ENCODE measurements at places on chromosomes 6 and 20.

GRCh38 chr6:27176523-27177484 lies 70.7 kb upstream of the PRSS16 start:
- no peak for DNase-seq

GRCh38 chr6:37903351-37904340 lies 84.1 kb downstream of the ZFAND3 start:
- DNase-seq: no peak

DNA sequence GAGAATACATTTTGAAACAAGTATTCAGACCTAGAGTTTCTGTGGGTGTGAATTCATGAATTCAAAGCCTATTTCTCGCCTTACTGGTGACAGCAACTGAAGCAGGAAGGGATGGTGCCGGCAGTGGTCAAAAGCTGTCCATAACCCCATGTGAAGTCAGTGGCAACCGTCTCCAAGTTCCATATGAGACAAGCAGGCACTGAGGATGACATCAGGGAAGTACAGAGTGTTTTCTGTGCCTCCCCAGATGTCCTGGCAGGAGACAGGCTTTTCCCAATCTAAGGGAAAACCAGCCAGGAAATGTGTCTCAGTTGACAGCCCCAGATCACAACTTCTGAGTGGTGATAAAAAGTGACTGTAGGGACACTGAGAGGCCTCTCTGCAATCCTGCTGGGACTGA lies 66.6 kb downstream of the HIVEP2 start:
- no peak for DNase-seq

DNA sequence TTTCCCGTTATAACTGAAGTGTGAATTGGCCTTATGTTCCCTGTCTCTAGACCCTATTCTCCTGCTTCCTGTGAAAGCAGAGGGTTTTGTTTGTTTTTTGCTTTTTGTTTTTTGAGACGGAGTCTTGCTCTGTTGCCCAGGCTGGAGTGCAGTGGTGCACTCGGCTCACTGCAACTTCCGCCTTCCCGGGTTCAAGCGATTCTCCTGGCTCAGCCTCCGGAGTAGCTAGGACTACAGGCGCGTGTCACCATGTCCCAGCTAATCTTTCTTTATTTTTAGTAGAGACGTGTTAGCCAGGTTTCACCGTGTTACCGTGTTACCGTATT lies 674 bp upstream of the GNMT start:
- DNase-seq: no peak

GRCh38 chr20:57560554-57561355 lies at the start of gene PCK1:
Gene PCK1, plus strand, starts transcription at chr20:57561110. Its CDS starts 302 bp downstream, at chr20:57561412.
- no peak for DNase-seq

DNA sequence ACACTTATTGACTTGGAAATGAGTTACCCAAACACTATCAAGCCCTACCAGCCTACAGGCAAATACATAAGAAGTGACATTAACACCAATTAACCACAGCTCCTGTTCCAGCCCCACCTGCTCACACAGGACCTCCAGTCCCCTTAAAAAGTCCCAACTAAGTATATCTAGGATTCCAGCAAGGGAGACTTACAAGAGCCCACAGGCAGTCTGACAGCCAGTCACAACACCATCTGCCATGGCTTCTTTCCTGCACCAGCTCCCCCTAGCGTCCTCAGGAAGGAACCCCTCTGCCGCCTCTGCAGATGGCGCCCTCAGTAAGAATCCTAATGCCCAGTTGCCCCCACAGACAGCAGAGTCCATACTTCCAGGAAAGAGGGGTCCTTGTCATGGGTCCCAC lies 122.1 kb downstream of the HIVEP2 start:
- no peak for DNase-seq

DNA sequence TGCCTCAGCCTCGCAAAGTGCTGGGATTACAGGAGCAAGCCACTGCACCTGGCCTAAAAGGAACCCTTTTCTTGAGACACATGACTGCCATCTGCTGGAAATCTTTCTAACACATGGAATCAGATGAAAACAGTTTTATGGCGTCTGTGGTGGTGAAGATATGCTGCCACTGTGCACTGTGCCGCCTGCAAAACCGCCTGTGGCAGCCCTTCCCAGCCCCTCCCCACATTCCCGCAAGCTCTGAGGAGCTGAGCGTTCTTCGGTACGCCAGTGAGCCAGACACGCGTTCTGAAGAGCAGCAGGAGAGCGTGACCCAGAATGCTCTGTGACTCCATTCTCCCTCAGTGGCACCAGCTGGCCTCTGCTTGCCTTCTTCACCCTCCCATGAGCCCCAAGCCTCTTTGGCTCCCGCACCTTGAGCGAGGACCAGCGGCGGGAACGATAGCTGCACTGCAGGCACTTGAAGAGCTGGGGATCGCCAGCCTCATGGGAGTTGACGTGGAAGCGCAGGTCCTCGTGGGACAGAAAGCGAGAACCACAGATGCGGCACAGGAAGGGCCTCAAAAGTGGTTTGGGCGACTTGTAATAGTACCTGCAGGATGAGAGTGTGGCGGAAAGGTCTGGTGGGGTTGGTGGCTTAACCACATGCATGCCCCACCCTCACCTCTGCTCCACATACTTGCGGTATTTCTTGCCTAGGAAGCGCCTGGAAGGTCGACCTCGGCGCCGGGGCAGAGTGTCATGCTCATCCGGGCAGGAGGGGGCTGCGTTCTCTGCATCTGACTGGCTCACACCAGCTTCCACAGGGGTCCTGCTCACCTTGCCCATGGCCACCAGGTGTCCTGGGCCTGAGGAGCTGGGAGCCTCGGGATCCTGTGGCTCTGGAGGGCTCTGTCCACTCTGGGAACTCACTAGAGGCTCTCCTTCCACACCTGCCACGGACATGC lies 8.7 kb downstream of the ZNF335 start:
- no peak for DNase-seq

DNA sequence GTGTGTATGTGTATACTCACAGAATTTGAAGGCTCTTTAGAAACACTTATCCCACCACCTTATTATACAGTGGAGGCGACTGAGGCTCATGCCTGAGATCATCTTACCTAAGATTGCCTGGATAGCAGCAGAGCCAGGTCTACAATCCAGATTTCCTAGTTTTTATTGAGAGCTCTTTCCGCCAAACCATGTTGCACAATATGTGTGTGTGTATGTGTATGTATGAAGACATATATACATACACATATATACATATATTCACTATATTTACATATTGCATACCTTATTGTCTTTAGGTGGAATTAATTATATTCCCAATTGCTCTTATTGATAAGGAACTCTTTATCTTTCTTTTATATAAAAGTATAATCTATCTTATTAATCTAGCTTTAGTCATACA lies 130.6 kb downstream of the AFG1L start:
- DNase-seq: no peak

- DNase-seq: no peak
Measured at GRCh38 chr6:42281570-42281969, 63.9 kb upstream of the MRPS10 start.

- no peak for DNase-seq
Measured at GRCh38 chr6:37109714-37110499, 60.0 kb upstream of the PIM1 start.

- DNase-seq: no peak
Measured at GRCh38 chr6:20092071-20092566, 120.2 kb downstream of the MBOAT1 start.

DNA sequence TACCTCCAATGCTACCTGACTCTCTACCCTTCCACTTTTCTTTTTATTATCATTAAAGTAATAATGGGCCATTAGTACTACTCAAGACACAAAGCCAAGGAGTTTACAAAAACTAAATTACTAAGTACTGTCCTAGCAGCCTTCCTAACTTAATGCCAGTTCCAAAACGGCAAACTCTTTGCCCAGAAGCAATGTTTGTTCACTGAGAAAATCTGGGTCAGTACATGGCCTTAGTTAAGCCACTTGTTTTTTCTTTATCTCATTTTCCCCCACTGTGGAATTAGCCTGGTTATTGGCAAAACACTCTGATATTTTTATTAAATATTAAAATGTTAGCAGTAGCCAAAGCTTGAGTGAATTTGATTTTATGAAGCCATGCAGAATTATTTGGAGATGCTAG lies 242.4 kb downstream of the KCNQ5 start:
- no peak for DNase-seq
